GM04504 (cell line): ENCODE measurements at places on chromosomes 1 and 21.
A peak's percentile ranks its signal among the peaks of the same experiment; 100 is the strongest.

DNA sequence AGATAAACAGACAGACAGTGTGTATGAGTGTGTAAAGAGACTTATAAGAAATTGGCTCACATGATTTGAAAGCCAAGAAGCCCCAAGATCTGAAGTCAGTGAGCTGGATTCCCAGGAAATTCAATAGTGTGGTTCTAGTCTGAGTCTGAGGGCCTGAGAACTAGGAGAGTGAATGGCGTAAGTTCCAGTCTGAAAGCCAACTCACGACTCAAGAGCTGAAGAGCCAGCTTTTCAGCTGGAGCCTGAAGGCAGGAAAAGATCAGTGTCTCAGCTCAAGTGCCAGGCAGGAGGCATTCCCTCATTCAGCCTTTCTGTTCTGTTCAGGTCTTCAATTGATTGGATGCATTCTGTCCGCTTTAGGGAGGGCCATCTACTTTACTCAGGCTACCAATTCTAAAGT lies 257.2 kb downstream of the PLPP3 start:
- no peak for DNase-seq

DNA sequence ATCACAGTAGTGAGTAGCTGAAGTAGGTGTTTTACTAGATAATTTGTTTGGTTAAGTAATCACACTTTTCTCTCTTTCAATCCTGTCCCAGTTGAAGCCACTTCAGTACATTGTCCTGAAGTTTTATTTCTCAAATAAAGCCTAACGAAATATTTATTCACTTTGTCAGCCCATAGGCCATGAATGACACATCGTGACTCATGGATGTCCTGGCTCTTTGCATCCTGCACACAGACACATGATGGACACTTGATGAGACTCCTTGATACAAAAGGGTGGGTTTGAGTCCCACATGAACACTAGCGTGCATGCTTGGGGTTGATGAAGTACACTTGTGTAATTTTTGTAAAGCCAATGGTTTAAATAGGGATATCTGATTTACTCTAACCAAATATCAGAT lies 22.7 kb upstream of the LAMC2 start:
- peak; percentile 52 for DNase-seq

DNA sequence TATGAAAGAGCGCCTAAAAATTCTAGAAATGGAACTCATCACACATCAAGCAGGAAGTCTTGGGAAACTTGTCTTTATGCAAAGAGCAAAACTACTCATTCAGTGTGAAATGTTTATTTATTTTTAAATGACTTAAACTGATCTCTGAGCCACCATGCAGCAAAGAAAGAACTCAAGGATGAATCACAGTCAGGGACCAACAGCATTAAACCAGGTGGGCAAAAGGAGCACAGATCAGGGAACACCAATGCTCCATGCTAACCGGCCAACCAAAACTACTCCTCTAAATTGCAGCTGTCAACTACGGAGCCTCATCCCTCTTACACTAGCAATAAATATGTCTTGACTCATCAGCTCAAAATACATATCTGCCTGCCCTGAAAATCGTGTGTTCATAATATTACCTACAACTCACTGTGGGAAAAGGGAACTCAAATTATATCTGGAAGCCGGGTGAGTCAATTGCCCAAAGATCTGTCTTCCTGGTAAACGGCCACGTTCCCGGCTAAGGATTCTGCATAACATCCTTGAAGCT lies 129.2 kb downstream of the PTPN14 start:
- peak; percentile 56 for DNase-seq

DNA sequence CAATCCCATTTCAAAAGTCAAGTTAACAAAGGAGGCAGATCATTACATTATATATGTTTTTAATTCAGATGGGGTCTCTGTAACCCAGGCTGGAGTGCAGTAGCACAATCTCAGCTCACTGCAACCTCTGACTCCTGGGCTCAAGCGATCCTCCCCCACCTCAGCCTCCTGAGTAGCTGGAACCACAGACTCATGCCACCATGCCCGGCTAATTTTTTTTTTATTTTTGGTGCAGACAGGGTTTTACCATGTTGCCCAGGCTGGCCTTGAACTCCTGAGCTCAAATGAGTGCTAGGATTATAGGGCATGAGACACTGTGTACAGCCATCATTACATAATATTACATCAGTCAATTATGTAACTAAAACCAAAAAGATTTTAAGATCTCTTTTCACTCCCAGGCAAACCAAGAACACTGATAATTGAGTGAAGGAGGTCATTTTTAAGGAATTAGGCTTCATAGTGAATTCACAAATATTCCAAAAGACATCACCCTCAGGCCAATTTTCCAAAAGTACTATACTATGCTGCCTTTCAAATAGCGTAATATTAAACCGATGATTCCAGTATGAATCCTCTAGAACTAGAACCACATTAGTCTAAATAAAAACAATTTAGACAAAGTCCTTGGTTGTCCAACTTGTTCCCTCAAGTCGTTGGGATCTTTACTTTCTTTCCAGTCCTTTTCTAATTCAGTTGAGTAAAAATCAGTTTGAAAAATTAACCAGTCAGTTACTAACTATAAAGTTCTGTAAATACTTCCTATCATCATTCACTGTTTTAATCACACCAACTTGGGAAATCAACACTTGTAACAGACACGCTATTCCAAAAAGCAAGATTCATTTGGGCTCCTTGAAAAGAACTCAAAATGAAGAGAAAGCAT lies 16.1 kb downstream of the TOMM20 start:
- no peak for DNase-seq

GRCh38 chr1:176338877-176339276 lies 124.1 kb upstream of the PAPPA2 start:
- no peak for DNase-seq

GRCh38 chr1:88188038-88188437 lies 496.0 kb upstream of the PKN2 start:
- no peak for DNase-seq

DNA sequence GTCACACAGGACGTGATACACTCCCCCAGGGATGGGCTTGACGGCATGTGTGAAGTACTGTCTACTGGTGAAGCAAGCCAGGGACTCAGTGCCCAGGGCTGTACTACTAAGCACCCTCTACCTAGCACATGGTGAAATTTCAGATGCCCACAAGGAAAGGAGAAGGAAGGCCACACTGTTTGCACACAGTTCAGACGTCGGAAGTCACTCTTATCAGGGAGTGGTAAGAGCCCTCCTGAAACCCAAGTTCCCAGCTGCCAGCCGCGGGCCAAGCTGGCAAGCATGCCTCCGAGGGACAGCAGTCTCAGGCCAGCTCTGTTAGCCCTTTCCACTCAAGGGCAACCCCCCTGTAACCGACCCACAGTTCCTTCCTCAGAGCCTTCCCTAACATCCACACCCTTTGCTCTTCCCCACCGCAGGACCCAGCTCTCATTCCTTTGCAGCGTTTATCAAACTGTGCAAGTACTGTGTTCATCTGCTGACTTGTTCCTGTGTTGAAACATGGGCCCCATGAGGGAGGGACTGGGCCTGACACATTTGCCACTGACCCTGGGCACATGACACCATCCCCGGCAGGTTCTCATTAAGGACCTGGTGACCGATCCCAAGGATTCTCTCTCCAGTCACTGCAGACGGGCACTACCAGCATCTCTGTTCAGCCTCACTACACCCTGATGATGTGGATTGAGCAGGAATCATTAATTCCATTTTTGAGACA lies 58.5 kb downstream of the SLC66A1 start:
- no peak for DNase-seq

DNA sequence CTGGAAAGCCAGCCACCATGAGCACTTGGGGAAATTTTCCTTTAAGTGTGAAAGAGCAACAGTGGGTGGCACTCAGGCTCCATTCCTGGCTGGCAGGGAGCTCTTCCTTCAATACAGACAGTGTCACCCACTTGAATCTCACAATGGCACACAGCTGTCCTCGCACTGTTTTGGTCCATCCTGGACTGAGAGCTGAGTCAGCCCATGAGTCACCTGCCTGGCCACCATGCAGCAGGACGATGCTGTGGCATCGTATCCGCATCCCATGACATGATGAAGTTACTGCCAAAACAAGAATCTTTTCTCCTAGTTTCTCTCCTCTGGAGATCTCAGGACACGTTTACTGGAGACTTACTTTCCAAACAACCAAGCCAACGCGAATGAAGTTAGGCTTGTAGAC lies 6.0 kb downstream of the TMPRSS2 start:
- DNase-seq, result peak; percentile 9

DNA sequence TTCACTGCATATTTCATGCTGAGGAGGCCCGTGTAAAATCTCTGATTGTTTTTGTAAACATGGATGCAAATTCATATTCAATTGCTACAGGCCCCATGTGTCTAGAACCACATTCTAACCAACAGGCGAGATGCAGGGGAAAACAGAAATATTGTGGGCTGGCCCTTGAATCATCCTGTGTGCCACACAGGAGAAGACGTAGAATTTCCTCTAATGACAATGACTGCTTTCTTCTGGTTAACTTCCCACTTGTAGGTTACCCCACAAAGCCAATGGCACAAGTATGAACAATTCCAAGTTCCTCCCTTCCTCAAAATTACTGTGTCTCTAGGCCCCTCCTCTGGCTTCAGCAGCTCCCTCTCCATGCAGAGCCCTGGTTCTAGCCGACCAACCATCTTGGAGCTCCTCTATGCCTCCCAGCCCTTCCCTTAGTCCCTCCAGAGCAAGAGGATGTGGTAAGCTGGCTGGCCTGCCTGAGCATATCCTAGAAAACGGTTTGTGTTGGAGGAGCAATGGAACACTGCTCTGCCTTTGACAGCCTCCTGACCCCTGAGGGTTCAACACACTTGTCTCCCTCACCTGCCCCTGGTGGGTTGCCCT lies 205.2 kb downstream of the HS2ST1 start:
- no peak for DNase-seq

DNA sequence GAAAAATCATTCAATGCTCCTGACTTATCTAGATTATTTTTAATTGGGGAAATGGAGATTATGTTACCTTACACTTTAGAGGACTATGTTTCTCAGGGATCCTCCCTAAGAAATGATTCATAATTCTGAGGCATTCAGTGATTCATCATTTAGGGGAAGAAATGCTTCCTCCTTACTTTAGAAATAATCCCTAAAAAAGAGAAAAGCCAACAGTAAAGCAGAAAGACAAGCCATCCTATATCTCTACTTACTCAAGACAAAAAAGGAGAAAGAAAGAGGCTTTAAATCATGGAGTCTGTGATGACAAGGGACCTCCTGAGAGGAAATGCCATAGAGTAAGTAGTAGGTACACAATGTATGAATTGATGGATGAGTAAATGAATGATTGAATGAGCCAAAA lies 137.0 kb downstream of the BRINP2 start:
- peak; percentile 6 for DNase-seq

DNA sequence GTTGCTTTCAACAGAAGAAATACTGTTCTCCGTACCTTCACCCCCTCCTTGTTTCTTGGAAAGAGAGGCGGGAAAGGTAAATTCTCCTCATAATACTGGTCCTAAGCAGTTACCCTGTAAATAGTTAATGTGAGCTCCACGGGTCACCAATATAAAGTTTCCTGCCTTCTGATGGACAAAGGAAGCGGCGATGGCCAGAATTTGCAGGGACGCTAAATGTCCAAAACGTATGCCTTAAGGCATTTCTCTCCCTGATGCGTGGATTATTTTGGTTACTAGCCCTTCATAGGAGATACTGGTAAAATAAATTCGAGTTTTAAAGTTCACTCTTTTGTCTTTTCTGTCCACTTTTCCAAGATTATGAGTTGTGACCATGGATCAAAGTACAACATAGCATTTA lies 898 bp upstream of the PTGS2 start:
- no peak for DNase-seq

- DNase-seq, result no peak
Measured at GRCh38 chr1:26034504-26035202, 11.3 kb downstream of the SLC30A2 start.

DNA sequence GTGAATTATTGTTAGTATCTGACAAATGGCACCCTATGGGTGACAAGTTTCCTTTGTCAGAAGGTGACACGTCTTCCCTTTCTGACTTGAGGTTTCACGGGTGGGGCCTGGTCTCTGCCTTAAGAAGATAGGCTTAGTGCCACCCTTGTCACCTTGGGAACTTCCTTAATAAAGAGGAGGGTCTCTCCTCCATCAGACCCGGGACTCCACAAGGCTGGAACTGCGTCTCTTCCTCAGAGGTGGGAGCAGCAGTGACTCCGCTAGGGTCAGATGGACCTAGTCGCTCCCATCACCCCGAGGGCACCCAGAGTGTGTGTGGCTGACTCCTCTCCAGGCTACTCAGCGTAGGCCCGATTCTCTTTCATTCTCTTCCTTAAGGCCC lies 774 bp upstream of the WDTC1 start:
- DNase-seq, result no peak

DNA sequence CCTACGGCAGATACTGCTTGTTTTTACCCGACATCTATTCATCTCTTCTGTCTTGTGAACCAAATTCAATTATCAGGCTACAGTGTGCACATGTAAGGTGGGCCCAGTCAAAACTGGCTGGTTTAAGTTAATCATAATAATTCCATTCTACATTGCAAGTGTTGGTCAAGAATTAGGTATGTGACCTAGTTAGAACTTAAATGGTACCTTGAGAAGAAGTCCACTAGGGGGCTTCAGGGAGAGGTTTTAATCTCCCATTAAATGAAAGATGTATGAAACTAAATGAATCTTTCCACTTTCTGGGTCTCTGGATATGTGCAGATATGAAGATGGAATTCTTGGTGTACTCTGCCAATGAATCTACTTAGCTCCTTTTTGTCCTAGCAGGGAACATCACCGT lies 187.1 kb downstream of the CDC42BPA start:
- peak; percentile 21 for DNase-seq

DNA sequence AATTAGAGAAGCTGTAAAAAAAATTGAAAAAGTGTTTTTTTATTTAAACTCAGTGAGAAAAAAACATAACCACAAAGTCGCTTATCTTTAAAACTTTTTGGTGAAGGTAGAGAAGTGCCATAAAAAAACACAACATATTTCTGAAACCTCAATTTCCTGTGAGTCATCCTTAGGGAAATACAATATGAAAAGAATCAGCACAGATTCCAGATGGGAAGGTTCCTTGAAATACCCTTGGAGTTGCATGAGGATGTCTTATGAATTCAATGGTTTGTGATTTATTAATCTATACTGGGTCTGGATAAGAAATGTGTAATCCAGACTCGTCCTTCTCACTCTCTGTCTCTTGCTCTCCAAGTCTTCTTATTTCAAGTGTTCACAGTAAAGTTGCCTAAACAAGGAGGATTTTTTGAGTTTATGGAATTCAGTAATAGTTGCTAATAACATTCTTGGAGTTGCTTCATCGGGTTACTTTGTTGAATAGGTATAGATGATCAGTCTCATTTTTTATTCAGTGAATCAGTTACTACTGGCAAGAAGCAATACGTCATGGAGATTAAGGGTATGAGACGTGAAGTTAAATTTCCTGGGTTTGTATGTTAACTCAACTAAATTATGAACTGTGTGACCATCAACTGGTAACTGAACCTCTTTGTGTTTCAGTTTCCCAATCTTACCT lies 191.4 kb downstream of the KCNK2 start:
- DNase-seq, result peak; percentile 63

GRCh38 chr1:93617670-93618499 lies 63.8 kb downstream of the BCAR3 start:
- DNase-seq, result no peak

GRCh38 chr1:119962296-119962968 lies 66.1 kb upstream of the ADAM30 start:
- DNase-seq, result no peak
